CD4-positive, alpha-beta T cell treated with Interleukin-21 for 1 hour (primary cell): ENCODE measurements at places on chromosomes 7 and 10.

DNA sequence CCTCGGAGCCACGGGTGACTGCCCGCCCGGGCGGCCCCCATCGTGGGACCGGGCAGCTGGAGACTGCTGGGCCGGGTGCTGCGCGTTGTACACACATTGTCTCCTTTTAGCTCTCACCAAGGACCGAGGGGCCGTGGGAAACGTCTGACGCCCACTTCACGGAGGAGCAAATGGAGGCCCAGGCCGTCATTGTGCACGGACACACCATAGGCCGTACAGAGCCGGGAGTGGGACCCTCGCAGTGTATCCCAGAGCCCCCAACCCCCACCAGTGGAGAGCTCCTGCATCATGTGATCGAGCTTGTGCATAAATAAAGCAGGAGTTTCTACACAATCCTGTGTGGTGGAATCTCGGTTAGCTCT lies 722 bp downstream of the DENND10 start:
- DNase-seq: no peak

DNA sequence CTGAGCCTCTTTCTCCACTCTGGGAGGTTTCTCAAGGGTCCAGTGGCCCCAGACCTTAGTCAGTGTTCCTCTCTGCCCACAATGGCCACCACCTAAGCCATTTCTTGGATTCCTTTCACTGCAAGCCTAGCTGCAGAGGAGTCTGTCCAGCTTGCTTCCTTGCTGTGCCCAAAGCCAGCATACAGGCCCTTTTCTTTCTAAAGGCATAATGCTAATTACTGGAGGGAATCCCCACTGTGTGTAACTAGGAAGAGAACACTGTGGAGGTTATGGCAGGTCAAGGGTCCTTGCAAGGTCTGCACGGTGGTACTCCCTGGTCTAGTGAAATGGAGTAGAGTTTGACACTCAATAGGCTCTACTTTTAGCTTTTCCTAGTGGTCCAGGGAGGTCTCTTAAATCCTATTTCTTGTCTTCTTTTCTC lies 70.4 kb upstream of the CC2D2B start:
- no peak for DNase-seq

GRCh38 chr10:85124603-85125051 lies 796.2 kb downstream of the CCSER2 start:
- DNase-seq: no peak

DNA sequence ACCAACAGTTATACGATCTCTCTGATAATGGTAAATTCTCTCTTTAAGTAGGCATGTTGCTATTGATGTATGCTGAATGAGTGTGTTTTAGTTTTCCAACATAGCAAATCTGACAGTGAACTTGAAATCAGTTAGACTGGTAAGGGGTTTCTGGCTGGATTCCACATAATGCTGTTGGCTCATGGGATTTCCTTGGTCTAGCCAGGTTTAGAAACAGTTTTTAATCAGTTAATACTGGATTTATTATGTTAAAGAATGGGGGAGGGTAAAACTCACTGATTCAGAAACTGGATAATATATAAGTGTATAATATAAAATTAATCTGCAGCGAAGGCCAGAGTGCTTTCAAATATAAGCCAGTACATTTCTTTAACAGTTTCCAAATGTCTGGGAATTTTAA lies 55.6 kb downstream of the PCDH15 start:
- DNase-seq: no peak

DNA sequence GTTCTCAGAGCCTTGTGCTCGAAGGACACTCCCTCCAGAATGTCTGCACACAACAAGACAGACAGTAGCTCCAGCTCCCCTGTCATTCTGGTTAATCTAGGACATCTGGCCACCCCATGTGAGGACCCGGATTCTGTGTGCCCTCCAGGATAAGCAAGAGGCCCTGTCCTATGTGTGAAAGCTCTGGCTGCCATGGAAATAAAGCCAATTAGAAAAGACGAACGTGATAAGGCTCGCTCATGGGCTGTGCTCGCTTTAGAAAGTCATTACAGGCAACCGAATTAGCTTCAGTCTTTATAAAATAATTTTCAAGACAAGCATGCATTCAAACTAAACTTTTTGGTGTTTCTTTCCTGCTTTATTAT lies 263.4 kb downstream of the INHBA start:
- DNase-seq: no peak

GRCh38 chr10:78066012-78066411 lies 32.3 kb downstream of the RPS24 start:
- DNase-seq: no peak
